ENCODE measurements at places on chromosomes 6 and 20. TPM values are rescaled to one million over a fixed set of nuclear protein-coding genes. Genes with fewer than 3 reads are reported as not detected.

PBOV1 gene
- not detected for total RNA-seq

RNF182 gene
- 0.27 TPM for total RNA-seq

CCM2L gene
- total RNA-seq: not detected

PHACTR3 gene
- total RNA-seq: under 0.01 TPM

GRCh38 chr6:158758451-158758860 is 60.7 kb downstream of the EZR start:
- DNase-seq: no peak

- no peak for DNase-seq
Measured at GRCh38 chr20:62236766-62237513, 1.4 kb upstream of the OSBPL2 start.

- DNase-seq: no peak
Measured at GRCh38 chr20:58538752-58539151, 23.6 kb upstream of the APCDD1L start.

GRCh38 chr20:45935416-45936046 is 1.0 kb downstream of the PCIF1 start:
- no peak for DNase-seq

DNA sequence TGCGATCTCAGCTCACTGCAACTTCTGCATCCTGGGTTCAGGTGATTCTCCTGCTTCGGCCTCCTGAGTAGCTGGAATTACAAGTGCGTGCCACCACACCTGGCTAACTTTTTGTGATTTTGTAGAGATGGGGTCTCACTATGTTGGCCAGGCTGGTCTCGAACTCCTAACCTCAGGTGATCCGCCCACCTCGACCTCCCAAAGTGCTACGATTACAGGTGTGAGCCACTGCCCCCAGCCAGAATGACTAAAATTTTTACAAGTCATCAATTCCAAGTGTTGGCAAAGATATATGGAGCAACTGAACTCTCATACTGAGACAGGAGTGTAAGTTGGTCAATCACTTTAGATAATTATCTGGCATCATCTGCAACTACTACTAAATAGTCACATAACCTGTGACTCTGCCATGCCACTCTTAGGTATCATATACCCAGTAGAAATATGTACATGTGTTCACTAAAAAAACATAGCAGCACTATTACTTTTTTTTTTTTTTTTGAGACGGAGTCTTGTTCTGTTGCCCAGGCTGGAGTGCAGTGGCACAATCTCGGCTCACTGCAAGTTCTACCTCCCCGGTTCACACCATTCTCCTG is 3.0 kb downstream of the EIF6 start:
- DNase-seq: no peak

DNA sequence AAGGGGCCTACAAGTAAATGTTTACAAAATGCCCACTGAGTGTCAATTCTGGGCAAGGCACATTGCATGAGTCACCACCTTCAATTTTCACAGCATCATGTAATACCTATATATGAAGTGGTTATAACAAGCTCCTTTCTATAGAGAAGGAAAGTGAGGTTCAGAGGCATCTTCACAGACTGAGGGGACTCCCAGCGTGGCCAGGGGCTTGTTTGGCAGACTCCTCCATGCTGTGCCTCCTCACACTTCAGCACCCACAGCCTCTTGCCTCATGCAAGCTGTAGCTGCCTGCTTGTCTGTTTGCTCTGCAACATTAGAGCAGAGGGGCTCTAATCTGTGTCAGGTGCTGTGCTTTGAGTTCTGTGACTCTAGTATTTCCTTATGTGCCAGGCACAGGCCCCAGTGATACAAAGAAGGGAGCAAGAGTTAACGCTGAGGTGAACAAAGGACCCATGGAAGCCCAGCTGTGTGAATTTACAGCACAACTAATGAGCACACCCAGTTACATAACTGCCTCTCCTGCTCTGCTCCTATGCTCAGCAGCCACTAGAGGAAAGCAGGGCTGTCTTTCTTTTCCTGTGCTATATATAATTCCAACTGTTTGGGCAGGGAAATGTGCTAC is 72.3 kb downstream of the ZHX3 start:
- DNase-seq: no peak

DNA sequence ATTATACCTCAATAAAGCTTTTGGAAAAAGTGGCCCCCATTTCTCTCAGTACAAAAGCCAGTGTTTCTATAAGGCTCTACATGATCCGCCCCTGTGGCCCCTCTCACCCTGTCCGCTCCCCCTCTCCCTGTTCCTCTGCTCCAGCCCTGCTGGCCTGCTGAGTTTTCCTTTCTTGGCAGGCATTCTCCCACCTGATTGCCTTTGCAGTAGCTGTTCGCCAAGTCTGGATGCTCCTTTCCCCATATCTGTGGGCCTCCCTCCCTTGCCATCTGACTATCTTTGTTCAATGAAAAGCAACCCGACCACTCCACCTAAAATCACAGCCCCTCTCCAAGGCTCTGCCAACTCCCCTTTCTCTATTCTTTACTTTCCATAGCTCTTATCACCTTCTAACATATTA is 33.2 kb downstream of the CDH22 start:
- no peak for DNase-seq

GRCh38 chr6:37209461-37210205 is 39.7 kb downstream of the PIM1 start:
- no peak for DNase-seq

- no peak for DNase-seq
Measured at GRCh38 chr6:148413321-148414091, 70.9 kb downstream of the SASH1 start.

Measured in hematopoietic multipotent progenitor cell (in vitro differentiated cells).